ENCODE measurements at places on chromosomes 7 and 10. TPM values are rescaled to one million over a fixed set of nuclear protein-coding genes. Genes with fewer than 3 reads are reported as not detected.

The IFT22 gene
- polyA plus RNA-seq: 71.4 TPM

The FAM53B gene
- 32.5 TPM for polyA plus RNA-seq

The SPDYE8 gene
- 0.20 TPM for polyA plus RNA-seq

The DOCK4 gene
- polyA plus RNA-seq: 20.5 TPM

The PSMA2 gene
- 335 TPM for polyA plus RNA-seq

The LIPM gene
- polyA plus RNA-seq: not detected
